Activated CD4-positive, alpha-beta T cell treated with anti-CD3 and anti-CD28 coated beads, Interleukin-2, amount 10 ng/mL, durations not matched to agents 7 days and 5 days (primary cell): ENCODE measurements at places on chromosomes 2 and 18. TPM values are rescaled to one million over a fixed set of nuclear protein-coding genes. Genes with fewer than 3 reads are reported as not detected.

KCNE4 gene
- total RNA-seq: not detected

FMNL2 gene
- 0.64 TPM for total RNA-seq

CREB1 gene
- 92.5 TPM for total RNA-seq

HOXD10 gene
- not detected for total RNA-seq

DYSF gene
- total RNA-seq: 0.12 TPM

L3MBTL4 gene
- 0.33 TPM for total RNA-seq

LAMA3 gene
- total RNA-seq: 0.20 TPM
